ENCODE measurements at places on chromosomes 1 and 21.

GRCh38 chr21:16457498-16457897 is 727.7 kb downstream of the USP25 start:
- DNase-seq: no peak

GRCh38 chr21:20642681-20643080 is 355.5 kb upstream of the NCAM2 start:
- no peak for DNase-seq

- no peak for DNase-seq
Measured at GRCh38 chr21:33651965-33652680, 9.8 kb downstream of the ITSN1 start.

DNA sequence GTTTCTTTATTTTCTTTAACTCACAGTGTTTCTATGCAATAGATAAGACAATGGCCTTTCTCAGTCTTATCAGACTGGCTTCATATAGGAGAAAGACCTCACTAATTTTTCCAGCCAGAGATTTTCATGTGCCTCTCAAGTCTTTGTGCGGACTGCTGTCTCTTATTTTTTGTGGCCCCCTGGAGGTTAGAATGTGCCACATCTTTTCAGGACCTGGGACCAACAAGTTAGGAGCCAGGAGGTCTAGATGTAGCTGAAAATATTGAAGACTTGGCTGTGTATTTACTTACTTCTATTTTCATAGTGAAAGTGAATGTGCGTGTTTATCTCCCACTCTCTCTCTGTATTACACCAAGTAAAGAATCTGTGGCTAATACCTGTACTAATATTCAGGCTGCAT is 42.1 kb upstream of the CFHR3 start:
- DNase-seq: no peak

DNA sequence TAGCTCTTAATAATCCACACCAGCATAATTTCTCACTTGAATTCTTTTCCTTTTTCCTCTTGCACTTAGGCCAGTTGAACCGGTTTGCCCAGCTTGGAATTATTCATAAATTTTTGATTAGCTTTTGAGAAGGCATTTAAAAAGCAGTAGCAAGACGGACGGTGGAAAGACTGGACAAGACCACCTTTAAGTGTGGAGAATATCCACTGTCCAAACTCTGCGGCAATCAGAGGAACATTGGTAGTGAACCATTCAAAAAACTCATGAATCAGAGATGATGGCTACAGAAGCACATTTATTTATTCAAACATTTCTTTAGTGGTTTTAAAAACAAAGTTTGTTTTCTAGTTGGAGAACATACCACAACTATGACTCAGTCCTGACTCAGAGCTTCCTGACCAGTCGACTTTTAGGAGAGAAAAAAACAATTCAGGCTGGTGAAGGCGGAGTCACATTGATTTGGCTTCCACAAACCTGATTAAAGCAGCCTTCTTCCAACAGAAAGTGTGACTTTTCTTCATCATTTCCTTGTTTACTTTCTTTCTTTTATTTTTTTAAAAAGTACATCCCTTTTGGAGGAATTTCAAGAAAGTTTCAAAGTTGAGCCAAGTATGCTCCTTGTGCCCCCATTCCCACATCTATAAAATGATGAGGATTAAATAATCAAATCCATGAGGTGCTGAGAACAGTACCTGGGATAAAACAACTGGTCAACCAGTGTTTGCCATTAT is 128.8 kb downstream of the ADSS2 start:
- no peak for DNase-seq

DNA sequence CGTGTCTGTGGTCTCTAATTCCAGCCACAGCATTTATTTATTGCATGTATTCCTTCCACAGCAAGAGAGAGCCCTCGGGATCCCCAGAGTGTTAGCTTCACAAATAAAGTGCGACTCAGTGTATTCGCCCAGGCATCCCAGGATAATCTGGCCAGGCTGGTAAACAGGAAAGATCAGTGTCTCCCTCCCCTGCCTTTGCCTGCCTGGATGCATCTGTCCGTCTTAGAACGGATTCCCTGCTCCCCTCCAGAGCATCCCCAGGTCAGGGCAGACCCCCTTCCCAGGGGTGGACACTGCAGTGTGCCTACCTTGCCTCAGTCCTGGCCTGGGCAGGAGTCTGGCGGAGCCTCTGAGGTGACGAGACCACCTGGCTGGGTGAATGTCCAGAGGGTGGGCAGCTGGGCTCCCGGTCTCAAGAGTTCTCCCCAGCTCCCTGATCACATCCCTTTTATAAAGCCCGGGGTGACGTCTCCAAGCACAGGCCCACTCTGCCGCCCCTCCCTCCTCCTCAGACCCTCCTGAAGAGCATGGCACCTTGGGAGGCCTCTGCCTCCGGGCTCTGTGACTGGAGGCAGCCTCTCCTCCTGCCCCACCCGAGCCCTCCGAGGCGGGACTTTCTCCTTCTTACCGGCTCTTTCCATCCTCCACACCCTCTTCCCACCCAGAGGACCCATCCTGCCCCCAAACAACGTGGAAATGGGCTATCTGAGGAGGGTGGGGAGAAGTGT is at the start of gene KISS1:
Gene KISS1 (minus strand): TSS at position 424 of the 728 bp plus-strand sequence. CDS start 3,615 bp downstream, outside the sequence.
- DNase-seq: no peak

GRCh38 chr1:46528297-46528955 is 23.0 kb downstream of the KNCN start:
- DNase-seq: no peak

- DNase-seq: no peak
Measured at GRCh38 chr21:35559128-35559828, 501.0 kb downstream of the SETD4 start.
